DND-41 (cell line): ENCODE measurements at places on chromosomes 5 and 9.

DNA sequence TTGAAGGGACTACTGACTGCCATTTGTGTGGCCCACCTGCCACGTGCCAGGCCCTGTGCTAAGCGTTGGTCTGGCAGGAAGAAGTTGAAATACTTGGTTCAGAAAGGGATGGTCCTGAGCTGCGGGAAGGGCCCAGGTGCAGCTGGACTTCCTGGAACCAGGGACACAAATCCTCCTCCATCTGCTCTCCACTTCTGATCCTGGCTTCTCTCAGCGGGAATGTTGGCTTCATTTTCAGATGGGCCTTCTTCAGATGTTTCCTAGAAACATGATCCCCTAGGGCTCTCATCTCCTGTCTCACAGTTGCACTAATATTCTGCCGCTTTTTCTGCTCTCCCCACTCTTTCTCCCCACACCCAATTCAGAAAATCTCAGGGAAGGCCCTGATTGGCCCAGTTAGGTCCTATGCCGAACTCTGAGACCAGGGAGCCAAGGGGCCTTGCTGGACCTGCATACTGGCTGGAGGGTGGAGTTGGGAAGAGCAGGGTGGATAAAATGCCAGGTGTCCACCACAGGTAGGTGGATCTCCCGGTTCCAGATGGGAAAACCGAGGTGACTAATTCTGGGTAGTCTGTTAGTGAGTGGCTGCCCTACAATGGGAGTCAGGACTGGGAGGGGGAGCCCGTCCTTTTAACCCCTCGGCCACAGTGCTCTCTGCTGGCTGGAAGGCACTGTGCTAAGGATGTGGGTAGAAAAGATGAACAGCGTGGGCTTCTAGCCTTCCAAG, 19.4 kb downstream of the PSAT1 start:
- no peak for DNase-seq

GRCh38 chr5:1745796-1746370, 53.8 kb downstream of the MRPL36 start:
- no peak for DNase-seq

DNA sequence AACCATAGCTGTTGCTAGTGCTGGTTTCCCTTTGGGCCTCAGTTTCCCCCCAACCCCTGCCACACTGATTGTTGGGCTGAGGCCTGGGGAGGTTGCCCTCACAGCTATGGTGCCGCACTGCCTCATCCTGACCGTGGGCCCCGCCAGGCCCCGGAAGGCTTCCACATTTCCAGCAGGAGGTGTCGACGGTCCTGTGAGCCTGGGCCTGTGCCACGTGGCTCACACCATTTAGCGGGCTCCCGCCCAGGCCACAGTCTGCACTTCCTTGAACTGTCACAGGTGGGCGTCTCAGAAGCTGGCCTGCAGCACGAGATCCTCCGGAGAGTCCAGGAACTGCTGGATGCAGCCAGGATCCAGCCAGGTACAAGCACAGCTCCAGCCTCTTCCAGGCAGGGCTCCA, 45.7 kb downstream of the LRSAM1 start:
- no peak for DNase-seq

GRCh38 chr5:67035098-67035740, 161.4 kb downstream of the CD180 start:
- no peak for DNase-seq

DNA sequence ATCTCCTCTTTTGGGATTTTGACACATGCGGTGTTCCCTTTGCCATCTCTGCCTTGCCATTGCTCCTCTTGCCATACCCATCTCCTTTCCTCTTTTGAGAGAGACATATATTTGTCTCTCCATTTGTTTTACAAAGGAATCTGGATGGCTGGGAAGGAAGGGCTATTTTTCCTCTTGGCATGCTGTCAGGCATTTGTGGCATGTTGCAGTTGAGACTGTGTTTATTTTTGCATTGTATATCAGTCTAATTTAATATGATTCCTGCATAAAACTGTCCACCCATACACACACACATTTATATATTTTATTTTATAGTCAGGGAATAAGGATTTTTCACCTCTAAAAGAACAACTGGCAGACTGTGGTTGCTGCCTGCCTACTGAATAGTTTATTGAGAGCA, 1105.8 kb upstream of the SEMA6A start:
- DNase-seq, result no peak

DNA sequence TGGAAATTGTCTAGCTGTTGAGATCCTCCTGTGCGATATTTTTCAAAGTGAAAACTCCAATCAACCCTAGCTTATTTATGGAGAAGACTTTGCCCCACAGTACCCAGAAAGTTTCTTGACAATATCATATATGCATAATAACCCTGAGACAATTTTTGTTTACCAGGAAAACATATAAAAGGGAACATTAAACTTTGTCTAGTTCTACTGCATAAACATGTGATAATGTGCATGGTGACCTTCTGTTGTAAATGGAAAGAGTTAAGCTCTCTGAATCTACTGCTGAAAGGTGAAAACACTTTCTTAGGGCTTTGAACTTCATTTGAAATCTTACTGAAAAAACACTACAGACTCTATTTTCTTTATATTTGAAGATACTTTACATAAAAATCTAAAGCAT, 32.2 kb upstream of the CDKN2B start:
- no peak for DNase-seq

GRCh38 chr5:36060420-36060887, 6.2 kb downstream of the UGT3A2 start:
- peak; percentile 30 for DNase-seq

GRCh38 chr5:16550316-16550952, 66.4 kb downstream of the RETREG1 start:
- peak; percentile 30 for DNase-seq

GRCh38 chr5:80268916-80269315, 13.1 kb upstream of the SERINC5 start:
- DNase-seq, result no peak

DNA sequence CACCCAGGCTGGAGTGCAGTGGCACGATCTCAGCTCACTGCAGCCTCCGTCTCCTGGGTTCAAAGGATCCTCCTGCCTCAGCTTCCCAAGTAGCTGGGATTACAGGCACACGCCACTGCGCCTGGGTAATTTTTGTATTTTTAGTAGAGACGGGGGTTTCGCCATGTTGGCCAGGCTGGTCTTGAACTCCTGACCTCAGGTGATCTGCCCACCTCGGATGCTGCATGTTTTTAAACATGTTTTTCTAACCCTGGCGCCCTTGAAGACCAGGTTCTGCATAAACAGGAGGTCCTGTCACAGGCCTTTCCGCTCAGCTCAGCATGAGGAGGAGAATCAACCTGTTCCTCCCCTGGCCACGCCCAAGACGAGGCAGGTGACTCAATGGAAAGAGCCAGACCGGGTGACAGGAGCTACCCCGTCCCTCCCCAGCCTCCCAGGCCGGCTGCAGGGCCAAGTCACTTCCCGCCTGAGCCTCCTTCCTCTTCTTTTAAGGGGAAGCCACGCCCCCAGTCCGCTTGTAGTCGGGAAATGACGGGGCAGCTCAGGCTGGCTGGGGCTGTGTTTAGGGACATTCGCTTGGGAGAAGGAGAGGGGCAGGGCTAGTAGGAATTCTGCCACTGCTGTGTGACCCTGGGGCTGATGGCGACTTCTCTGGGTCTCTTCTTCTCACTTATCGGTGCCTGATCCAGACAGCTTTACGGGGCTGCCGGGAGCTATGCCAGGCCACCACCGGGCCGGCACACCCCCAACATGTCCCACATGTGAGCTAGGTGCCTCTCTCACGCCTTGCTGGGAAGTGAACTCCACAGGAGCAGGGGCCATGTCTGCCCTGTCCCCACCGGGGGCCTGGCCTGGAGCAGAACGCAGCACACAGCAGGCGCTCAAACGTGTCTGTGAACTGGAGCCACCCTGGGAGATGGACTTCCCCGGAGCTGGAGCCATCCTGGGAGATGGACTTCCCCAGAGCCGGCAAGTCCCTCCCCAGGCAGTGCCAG, 6.1 kb downstream of the NOTCH1 start:
- peak; percentile 59 for DNase-seq

DNA sequence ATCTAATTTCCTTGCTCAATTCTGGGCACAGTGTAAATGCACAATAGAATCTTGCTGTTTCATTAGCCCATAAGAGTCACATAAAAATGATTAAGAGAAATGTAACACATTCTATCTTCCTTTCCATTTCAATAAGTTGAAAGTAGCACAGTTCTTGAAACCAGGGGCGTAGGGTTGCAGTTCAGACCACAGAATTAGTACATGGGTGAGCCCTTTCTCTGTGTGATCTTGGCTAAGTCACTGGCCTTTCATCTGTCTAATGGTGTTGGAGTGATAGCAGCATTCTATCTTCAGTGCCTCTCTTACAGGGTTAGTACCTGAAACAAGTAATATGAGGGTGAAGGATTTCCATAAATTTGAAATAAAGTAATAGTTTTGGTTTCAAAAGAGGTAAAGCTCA, 445.3 kb upstream of the ZNF462 start:
- no peak for DNase-seq

DNA sequence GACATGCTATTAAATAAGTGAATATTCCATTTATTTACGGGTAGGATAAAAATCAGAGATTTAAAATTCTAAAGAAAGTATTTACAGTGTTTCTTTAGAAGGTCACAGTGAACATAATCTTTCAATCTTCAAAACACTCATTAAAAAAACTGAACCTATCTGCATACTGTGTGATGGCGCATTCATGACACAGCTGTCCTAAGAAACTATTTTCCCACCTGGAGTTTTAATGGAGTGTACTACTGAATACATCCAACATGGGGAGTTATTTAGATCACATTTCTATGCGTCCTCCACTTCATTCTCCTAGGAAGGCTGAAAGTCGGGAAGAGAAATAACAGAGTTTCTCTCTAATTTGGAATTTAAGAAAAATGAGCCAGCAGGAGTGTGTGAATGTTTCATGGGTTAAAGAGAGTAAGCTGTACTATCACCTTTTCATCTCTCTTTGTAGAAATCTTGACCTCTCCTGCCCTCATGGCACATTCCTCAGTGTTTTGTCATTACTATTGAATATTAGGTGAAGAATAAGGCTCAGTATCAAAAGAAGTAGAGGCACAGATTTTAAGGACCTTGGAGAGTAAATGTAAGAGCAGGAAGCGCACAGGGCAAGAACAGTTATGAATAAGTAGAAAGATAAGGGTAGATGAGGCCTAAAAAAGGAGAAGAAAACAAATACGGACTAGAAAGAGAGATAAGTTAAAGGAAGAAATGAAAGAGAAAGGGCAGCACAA, 551.2 kb upstream of the TUSC1 start:
- no peak for DNase-seq

DNA sequence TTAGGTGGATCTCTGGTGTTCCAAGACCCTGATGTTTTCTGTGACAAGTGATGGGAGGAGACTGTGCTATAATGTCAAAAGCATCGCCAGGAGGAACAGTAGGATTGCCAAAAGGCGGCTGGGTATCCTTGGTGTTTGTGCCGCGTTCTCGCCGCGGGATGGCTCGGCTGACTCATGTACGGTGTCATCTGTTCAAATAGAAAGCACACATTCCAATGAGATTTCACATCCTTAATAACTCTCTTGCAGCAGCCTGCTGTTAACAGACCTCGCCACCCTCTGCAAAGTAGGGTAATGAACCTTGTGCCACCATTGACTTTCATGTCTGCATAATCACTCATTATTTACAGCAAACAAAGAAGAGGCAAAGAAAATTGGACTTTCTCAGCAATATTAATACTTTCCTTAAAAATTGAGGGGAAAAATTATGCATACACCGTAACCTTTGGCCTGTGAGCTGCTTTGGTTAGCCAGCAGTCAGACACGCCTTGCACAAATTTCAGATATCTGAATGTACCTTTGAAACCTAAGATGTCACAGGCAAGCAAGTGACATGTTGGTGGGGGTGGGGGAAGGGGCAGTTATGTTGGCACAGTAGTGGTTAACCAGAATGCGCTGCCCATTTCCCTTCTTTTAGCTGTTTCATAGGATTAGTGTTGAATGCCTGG, 289.4 kb downstream of the EFNA5 start:
- no peak for DNase-seq

DNA sequence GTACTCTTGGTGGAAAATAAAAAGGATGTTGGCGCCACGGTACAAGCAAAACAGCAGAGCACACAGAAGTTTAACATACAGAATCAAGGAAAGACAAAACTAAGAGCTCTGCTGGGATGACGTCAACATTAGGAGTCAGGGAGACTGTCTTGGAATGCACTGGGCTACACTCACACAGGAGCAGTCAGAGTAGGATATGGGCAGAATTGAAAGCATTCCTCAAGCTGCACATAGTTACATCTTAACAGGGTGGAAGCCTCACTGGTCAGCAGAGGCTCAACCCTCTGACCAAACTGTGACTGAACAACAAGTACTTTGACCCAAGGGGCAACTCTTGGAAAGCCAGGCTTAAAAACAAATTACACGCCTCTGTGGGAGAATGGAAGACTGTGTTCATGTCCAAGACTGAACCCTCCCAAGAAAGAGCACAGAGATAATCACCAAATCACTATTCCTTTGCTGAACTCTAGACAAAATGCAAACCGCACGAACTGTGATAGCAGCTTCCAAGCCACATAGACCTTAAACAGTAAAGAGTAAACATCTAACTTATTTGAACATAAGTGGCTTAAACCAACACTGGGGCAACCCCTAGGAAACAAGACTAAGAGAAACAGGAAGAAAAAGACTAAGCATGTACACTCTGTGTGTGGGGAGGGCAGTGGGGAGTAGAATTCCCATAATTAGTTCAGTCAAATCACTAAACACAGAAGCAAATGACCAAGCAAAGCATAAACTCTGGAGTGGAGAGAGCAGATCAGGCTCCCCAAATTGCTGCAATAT, 772.7 kb downstream of the PRELID2 start:
- no peak for DNase-seq

GRCh38 chr9:98164912-98165311, 27.5 kb downstream of the CORO2A start:
- DNase-seq, result no peak

- DNase-seq, result no peak
These were observed 10.4 kb upstream of the BTF3 start for GRCh38 chr5:73487815-73488214.

DNA sequence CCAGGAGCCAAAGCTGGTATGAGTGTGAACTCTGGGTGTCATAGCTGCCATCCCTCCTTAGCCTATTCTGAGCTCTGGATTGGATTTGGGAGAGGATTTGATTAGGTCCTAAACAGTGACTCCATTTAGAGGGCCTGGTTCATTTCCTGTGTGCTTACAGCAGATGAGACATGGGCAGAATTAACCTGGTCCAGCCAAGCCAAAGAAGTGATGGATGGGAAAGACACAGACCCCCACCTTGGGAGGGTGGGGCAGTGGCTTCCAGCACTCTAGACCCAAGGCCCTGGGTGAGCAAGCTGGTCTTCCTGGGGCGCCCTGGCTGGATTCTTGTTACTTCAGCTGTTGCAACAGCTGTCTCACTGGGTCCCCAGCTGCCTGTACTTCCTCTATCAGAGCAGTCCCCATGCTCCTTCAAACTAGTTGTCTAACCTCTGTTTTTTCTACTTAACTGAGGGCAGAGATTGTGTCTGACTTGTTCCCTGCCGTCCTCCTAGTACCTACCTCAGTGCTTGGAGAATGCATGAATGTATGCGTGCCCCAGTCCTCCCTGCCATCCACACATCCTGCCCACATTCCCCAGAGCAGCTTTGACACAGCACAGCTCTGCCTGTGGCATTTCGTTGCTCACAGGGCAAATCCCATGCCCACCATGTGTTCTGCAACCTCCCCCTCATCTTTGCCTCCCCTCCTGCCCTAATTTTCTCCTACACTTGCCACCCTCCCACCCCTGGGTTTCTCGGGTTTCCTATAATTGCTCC, 115.9 kb downstream of the RGS3 start:
- peak; percentile 70 for DNase-seq
